Ecto neural progenitor cell (in vitro differentiated cells): ENCODE measurements at places on chromosomes 6 and 20.

GRCh38 chr20:57880571-57880892, 170.7 kb upstream of the PMEPA1 start:
- peak; percentile 38 for DNase-seq

DNA sequence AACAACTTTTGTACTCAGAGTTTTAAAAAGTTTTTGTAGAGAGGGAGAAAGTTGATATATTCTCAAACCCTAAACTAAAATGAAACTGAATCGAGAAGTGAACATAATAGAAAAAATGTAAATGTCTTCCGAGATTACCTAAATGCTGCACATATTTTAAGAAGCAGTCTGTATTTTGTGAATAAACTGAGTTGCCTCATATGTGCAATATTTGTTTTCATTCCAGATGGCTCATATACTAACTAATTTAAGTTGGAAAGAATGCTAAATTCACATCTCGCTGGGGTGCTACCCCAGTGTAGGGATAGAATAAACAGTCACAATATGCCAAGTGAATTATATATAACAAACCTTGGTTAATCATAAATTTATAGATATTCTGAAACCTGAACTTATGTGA, 285.9 kb upstream of the THEMIS start:
- DNase-seq = no peak

DNA sequence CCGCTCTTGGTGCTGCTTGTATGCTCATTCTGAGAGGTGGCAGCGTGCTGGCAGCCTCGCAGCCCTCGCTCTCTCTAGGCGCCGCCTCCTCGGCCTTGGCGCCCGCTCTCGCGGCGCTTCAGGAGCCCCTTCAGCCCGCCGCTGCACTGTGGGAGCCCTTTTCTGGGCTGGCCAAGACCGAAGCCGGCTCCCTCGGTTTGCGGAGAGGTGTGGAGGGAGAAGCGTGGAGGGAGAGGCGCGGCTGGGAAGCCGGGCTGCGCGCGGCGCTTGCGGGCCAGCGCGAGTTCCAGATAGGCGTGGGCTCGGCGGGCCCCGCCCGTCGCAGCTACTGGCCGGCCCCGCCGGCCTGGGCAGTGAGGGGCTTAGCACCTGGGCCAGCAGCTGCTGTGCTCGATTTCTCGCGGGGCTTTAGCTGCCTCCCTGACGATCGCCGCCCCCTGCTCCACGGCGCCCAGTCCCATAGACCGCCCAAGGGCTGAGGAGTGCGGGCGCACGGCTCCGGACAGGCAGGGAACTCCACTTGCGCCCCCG, 19.5 kb upstream of the FAM8A1 start:
- no peak for DNase-seq

- DNase-seq = no peak
These were observed 21.1 kb downstream of the FAM110A start for GRCh38 chr20:854601-855000.

- peak; percentile 67 for DNase-seq
These were observed 90.2 kb upstream of the TOX2 start for GRCh38 chr20:43824309-43825050.

DNA sequence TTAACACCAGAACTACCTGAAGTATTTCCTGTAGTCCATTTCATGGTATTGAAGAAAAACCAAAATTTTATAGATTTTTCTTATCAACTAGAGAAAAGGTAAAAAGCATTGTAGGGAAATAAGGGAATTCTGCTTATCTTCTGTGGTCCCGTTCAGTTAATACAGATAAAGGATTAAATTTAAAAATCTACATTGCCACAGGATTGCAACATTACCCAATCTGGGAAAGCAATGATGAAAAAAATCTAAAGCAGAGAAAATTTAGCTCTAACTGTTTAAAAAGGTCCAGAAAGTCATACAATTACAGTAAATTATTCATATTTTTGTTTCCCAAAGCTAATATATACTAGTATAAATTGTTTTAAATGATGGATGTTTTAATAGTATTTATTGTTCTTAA, 18.0 kb downstream of the POLH start:
- DNase-seq = no peak

DNA sequence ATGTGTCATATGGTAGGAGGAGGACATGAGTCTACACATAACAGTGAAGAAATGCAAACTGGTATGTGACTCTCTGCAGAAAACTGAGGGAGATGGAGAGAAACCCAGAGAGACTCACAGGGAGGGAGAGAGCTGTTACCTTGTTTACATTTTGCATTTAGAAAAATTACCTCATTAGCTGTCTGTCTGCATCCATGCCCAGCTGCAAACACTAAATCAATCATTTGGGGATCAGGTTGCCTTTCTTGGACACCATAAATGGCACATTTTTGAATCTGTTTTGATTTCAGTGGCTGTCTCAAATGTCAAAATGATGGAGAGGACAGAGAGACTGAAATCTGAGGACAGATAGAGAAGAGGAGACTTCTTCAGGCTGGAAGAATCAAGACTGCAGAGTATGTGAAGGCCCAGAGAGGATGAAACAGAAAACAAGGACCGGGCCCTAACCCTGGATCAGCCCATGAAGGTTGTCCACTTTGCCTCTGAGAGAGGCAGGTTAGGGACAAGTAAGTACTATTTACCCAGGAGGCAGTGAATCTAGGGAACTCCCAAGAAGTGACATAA, 92.2 kb downstream of the UNC5CL start:
- DNase-seq = no peak

- DNase-seq = no peak
These were observed 123.7 kb upstream of the FOXQ1 start for GRCh38 chr6:1188199-1188598.

DNA sequence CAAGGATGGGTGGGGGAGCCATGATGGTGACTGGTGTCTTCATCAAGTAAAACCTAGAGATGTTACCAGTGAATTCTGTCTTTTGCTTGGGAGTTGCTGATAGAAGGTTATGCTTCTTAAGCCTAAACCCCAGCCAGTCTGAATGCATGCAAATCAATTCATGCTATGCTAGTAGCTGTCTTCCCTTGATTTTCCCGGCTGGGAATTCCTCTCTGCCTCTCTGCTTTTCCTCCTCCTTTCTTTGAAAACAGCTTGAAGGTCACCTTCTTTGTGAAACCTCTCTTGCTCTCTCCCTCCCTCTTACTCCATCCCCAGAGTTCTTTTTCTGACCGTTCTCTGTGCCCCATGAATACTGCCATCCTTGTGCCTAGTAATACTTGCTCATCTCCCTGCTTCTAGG, 58.9 kb downstream of the TMEM200A start:
- no peak for DNase-seq

- DNase-seq = no peak
These were observed 100.8 kb downstream of the OR2B2 start for GRCh38 chr6:27811451-27811772.

GRCh38 chr6:3363296-3364025, 93.4 kb downstream of the SLC22A23 start:
- DNase-seq = no peak

GRCh38 chr20:5279661-5280060, 37.1 kb downstream of the PROKR2 start:
- DNase-seq = no peak

- no peak for DNase-seq
These were observed 33.2 kb upstream of the NCOA3 start for GRCh38 chr20:47468290-47469050.

- no peak for DNase-seq
These were observed 70.9 kb upstream of the NHSL1 start for GRCh38 chr6:138569970-138570724.

DNA sequence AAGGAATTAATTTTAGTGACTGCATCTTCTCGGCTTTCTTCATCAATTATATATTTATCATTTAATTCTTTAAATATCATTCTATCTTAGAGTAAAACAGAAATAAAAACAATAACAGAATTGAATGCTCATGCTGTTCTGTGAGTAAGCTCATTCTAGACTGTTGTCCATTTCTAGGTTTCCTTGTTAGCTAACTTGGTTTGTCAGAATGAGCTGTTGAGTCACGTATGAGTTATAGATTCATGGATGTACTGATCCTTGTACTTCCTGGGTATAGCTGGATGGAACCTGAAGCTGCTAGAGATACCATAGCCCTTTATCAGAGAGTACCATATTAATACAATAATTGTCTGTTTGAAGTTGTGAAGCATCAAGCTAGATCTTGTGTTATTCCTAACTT, 515.3 kb downstream of the TENT5A start:
- DNase-seq = no peak

DNA sequence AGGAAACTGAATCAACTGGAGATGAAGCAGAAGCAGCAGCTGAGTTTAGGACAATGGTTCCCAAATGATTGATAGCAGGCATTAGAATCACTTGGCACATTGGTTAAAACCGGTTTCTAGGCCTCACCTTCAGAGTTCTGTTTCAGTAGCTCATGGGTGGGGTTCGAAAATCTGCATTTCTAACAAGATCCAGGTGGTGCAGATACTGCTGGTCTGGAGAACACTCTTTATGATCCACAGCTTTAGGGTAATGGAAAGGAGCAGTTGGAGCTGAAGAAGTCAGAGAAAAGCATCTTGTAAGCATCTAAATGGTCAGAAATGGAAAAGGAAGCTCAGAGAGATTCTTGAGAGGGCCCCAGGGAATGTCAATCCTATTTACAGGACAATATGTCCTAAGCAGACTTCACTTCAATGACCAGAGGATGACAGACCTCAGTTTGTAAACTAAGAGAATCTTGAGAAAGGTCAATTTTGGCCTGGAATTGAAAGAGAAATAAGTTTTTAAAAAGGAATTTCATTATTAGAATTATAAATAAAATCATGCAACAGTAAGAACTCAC, 8.5 kb downstream of the TSPYL1 start:
- DNase-seq = no peak

DNA sequence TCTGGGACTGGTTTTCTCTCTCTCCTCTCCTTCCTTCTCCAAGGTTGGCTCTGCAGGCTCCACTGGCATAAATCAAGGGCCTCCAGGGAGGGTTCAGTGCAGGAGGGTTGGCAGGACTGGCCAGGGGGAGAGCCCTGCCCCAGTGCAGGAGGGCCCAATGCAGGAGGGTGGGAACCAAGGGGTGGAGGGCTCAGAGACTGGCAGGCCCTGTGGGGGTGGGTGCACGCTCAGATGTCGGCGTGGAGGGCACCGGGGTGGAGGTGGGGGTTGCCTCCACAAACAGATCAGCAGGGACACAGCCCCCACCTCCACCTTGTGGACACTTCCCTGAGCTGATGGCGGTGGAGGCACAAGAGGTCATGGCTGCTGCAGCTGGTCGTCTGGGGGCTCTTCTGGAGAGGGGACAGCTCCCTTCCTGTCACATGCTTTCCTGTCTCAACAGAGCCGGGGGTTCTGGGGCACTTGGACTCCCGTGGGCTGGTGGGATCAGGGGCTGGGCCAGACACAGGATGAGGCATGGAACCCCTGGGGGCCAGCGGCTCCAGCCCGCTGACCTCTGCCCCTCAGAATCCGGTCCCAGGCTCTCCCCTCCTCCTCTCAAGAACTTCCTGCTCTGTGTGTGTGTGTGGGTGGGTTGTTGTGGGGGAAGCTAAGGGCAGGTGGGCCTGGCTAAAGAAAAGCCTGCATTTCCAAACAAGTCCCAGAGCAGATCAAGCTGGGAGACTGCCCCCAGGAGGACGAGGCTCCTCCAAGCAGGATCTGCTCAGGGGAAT, 2.7 kb upstream of the ABHD16B start:
- peak; percentile 70 for DNase-seq

DNA sequence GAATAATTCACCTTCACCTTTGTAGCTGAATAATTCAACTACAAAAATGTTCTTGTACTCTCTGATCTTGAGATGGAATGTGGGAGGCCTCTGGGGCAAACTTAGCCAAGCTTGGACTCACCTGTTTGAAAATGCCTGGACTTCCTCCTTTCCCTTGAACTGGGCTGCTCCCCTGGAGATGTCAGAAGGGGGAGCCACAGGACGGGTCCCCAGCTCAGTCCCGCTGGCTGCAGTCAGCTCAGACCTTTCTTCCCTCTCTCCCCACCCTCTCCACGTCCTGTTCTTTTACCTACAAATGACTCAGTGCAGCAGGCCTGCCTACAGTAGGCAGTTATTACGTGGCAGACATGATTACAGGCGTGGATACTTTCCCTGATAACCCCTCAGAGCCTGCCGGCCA, 131.5 kb upstream of the RALGAPA2 start:
- no peak for DNase-seq

- DNase-seq = no peak
These were observed 177.7 kb upstream of the CDYL start for GRCh38 chr6:4598384-4598995.

DNA sequence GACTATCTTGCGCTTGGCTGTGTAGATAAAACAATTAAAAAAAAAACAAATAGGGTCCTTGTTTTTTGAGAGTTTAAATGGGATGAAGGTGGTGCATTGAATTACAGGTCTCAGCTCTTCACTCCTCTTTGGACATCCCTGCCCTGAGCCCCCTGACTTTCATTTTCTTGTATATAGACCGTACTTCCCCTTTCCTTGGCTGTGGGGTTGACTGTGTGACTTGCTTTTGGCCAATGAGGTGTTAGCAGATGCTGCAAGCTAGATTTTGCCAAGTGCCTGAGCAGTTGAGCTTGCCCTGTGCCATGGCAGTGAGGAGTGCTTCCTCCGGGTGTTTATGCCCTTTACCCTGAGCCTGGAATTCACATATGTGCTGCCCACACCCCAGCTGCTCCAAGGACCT, 386.1 kb upstream of the ZFP64 start:
- no peak for DNase-seq

DNA sequence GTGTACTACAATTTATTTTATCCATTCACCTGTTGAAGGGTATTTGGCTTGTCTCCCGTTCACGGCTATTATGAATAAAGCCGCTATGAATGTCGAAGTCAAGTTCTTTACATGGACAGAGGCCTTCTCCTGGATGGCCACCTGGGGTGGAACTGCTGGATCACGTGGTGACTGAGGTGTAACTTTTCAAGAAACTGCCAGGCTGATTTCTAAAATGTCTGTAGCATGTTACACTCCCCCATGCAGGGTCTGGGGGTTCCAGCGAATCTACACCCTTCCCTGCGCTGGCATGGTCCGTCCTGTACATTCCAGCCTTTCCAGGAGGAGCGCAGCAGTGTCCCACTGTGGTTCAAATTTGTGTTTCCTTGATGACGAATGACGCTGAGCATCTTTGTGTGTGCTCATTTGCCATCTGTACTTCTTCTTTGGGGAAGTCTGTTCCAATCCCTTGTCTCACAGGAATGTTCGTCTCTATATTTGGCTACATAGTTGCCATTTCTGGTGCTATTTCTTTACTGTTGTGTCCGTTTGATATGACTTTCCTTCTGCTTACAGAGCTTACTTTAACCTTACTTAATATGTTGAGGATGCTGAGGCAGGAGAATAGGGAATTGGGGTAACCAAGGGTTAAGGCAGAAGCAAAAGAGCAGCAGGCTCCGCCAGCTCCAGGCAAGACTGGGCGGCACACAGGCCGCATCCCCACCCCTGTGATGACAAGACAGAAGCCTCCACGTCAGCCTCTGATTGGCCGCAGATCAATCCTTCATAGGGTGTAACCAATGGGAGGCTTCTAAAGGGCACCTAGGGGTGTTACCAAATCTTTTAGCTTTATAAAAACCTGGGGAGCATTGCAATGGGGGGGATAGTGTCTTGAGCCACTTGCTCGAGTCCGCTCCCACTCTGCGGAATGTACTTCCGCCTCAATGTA, 106.6 kb downstream of the TAF4 start:
- DNase-seq = no peak

- no peak for DNase-seq
These were observed 15.5 kb downstream of the TMEM151B start for GRCh38 chr6:44285552-44286284.

GRCh38 chr20:34337982-34338726, 24.9 kb upstream of the ITCH start:
- no peak for DNase-seq

GRCh38 chr20:33411242-33411641, 9.9 kb upstream of the CDK5RAP1 start:
- DNase-seq = no peak

- no peak for DNase-seq
These were observed 89.4 kb upstream of the PAK5 start for GRCh38 chr20:9928281-9928737.
